M059J (cell line): ENCODE measurements at places on chromosomes 12 and 14. TPM values are rescaled to one million over a fixed set of nuclear protein-coding genes. Genes with fewer than 3 reads are reported as not detected.
A peak's percentile ranks its signal among the peaks of the same experiment; 100 is the strongest.

PKP2 gene
- total RNA-seq: 6.2 and 8.0 TPM in 2 replicates

GRCh38 chr12:11607313-11608081 lies 42.0 kb upstream of the ETV6 start:
- DNase-seq: no peak

DNA sequence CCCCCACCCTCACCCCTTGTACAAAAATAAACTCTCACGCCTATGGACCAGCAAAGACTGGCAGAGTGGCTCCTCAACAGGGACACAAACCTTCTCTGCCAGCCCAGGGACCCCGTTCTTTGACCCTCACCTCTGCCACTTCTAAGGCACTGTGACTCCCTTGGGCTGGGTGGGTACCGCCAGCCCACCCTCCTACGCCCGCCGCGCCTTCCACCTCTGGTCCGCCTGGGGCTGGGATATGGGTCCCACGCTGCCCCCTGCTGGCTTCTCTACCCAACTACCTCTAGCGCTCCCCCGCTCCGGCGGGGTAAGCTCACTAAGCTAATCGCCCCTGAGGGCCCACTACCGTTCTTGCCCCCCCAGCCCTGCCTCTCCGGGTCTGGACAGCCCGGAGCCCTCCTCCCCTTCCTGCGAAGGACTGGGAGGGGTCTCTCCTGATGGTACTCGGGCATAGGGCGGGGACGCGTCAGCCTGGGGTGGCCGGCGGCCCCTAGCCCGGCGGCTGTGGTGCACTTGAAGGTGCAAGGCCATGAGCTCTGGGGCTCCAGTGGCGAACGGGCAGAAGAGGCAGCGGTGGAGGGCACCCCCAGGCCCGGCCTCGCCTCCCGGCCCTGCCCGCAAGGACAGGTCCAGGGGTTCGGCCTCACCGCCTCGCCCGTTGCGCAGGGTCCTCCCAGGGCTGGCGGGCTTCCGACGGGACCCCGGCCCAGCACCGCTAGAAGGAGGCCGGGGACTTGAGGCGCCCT lies 8.1 kb downstream of the ZNF219 start:
- no peak for DNase-seq

DNA sequence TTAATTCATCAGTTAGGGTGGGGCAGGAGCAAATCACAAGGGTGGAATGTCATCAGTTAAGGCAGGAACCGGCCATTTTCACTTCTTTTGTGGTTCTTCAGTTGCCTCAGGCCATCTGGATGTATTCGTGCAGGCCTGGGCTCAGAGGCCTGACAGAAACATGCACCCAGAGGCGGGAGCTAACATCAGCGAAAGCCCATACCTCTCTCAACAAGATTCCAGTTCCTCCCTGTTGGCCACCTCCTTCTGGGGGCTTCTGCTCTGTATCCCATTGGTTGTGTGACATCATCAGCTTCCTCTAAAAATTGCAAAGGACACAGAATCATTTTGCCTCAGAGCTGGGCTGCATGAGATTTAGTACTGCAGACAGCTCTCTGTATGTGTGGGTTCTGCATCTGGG lies 134.3 kb downstream of the ZNF664 start:
- DNase-seq: no peak

DNA sequence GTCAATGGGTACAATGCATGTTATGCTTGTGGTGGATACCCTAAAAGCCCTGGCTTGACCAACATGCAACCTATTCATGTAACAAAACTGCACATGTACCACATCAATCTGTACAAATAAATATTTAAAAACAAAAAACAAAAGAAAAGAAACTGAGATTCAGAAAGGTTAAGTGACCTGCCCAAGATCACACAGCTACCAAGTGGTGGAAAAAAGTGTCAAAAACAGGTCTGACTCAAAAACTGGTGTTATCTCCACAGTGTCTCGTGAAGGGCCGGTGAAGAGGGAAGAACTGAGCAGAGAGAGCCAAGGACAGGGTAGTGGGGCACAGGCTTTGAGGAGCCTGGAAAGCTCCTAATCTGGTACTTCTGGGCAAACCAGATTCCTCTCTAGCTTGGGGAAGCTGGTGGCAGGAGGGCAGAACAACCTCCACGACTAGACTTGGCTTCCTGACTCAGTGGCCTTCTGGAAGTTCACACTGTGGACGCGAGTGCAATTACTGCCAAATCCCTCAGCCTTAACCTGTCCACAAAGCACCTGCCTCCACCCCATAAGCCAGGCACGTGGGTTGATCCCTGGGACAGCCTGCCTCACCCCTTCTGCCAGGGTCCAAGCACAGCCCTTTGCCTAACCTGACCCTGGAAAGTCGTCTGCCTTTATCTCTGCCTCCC lies 15.6 kb downstream of the ZBTB39 start:
- no peak for DNase-seq

- no peak for DNase-seq
These were observed 209.4 kb downstream of the LRIG3 start for GRCh38 chr12:58710901-58711300.

DNA sequence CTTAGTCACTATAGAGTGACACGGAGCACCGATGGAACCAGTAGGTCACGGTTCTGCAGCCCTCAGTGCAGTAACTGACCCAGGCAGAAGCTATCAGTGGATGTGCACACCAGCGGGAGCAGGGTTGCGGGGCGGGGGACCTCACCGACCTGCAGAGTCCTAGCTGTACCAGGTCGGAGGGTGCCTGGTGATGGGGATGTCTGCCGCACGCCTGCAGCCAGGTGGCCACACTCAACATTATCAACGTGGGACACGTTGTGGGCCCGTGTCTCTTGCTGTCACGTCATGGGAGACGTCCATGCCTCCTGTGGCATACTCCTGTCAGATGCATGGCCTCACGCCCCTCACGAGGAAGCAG lies 55.2 kb downstream of the ADGRD1 start:
- no peak for DNase-seq

- DNase-seq: peak; percentile 5
These were observed 28.9 kb downstream of the ABCC9 start for GRCh38 chr12:21912318-21912717.
